ENCODE measurements at places on chromosomes 7 and 10.

DNA sequence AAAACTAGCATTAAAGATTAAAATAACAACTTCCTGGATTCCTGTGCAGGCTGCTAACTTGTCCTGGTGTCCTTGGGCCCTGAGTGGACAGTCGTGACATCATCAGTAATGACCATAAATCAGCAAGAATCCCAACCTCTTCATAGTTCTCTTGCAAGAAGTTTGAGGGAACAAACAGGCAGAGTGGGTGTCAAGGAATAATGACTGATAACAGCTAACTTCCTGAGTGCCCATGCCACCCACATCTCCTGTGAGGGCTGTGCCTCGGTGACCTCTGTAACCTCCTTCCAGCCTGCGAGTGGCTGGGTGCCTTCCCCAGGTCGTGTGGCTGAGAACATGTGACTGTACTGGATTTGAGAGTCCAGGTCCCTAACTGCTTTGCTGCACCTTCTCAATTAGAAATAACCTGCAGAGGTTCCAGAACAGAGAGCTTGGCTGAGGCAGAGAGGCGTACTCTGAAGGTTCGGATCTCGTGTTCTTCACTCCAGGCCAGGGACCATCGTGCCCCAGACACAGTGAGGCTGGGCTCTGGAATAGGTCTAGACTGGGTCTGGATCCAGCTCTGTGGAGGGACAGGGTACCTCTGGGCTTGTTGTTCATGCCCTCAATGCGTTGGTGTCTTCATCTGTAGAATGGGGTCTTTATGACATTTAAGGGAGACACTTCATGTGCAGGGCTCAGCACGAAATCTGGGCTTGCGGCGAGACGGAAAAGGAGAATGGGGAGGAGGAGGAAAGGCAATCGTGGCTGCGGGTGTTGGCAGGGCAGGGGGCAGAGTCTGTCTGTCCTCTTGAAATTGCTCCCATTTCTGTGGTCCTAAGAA lies 313.1 kb upstream of the ZNF32 start:
- DNase-seq: peak; percentile 83

DNA sequence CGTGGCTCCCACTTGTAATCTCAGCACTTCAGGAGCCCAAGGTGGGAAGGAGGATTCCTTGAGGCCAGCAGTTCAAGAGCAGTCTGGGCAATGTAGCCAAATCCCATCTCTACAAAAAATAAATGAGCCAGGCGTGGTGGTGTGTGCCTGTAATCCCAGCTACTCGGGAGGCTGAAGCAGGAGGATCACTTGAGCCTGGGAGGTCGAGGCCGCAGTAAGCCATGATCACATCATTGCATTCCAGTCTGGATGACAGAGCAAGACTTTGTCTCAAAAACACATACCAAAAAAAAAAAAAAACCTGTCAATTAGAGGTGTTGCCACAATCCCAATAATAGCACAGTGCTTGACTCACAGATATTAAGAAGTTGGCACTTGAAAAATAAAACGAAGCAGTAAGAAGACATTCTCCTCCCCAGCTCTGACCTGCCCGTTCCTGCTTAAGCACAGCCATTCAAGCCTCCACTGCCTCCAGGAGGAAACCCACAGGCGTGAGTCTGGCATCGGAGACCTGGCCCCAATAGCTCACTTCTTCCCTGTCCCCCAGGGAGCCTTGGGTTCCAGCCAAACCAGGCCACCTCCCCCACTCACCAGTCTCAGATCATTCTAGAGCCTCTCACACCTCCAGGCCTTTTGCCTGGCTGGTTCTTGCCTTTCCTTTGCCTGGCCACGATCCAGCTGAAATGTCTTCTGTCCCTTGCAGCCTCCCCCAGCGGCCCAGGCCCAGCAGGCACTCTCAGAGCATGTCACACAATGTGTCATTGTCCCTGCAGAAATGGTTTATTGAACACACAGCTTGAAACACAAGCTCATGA lies 45.3 kb upstream of the GTF2I start:
- no peak for DNase-seq

GRCh38 chr10:108850138-108850854 lies 1073.0 kb downstream of the XPNPEP1 start:
- peak; percentile 14 for DNase-seq

- no peak for DNase-seq
Observed at GRCh38 chr10:120583424-120584108, 126.5 kb downstream of the PLPP4 start.

- DNase-seq: peak; percentile 97
Observed at GRCh38 chr10:113087165-113088029, 137.3 kb downstream of the TCF7L2 start.

DNA sequence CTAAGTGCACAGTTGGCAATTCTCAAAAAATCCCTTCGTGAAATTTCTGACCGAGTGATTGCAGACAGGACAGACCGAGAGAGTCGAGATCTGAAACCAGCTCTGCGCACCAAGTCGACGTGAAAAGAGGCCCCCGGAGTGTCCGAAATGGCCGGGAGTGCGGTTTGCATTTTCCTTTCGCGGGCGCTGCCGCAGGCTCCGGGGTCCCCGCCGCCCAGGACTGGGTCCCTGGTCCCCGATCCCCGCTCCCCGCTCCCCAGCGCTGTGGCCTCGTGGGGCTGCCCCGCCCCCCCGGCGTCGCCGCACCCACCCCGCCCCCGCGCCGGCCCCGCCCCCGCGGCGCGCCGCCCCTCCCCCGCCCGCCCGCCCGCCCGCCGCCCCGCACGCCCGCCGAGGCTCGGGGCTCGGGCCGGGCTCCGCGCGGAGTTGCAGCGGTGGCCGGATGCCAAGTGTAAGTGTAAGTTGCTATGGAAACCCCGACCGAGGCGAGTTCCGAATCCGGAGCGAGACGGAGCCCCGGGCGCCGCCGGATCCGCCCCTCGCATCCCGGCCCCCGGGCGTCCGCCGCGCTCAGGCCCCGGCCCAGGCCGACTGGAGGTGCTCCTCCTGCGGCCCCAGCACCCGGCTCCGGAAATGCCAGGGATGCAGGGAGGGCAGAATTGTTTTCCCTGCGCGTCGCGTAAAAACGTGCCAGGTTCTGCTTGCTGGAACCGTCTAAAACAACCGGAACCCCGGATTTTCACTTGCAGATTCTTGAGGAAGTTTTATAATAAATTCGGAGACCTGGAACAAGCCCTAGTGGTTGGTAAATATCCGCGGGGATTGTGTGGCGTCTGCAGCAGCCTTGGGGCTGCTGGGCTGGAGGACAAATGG lies 4.6 kb downstream of the BMI1 start:
- DNase-seq: peak; percentile 37

DNA sequence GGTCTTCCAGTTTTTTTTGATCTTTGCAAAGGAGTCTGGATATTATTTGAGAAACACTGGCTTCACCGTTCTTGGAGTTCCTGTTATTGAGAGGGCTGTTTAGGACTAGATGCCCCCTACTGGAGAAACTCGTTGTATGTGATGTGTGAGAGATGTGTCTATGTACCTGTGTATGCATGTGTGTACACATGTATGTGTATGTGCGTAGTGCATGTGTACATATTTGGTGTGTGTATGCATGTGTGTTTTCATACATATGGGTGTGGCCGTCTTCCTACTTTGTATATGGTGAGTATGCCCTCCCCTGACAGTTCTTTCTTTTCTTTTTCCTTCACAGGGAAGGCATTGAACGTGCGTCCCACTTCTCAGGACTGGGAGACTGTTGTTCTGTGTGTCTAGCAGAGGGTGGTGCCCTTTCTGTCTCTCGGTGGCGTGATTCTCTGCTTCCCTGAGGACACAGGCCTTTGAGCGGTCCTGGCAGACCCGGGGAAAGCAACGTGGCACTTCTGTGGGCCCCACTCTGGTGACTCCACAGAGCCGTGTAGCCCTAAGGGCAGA lies 3.0 kb upstream of the CALHM3 start:
- peak; percentile 80 for DNase-seq

DNA sequence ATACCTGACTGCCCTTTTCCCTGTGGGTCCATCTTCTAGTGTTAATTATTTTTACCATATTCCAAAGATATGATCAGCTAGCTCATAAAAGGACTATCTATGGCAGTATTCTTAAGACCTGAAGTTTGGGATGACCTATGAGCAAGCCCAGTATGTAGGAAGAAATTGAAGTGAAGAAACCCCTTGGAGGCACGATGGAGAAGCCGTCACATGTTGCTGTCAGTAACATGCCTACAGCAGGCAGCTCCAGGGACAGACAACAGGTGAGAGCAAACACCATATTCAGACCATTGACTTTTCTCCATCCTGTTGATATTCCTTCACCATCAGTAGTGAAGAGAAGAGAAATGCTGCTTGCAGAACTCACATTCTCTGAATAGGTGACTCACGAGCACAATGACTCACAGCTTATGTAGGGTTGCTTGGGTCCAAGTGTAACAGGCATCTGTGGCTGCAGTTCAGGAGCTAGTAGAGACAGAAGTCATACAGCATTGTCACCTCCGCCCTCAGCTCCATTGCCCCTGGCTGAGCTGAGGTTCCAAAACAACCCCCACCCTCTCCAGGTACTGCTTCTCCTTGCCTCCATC lies 8.4 kb upstream of the LYZL2 start:
- DNase-seq: peak; percentile 57

- no peak for DNase-seq
Observed at GRCh38 chr10:392705-393037, 257.4 kb downstream of the ZMYND11 start.

DNA sequence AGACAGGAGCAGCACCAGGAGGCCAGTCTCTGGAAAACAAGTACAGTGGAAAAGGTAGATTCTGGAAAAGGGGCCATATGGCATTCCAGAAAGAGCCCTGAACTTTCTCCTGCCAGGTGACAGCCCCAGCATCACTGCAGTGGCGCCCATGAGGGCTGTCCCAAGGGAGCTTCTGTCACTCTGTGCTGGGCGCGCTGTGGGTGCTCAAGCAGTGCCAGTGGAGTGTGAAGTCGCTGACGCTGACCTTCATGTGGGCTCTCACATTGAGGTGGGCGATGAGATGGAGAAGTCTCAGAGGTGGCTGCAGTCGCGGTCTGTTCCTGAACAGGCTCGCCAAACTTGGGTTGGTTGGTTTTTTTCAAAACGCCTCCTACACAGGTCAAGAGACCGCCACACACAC lies 38.2 kb downstream of the FKBP6 start:
- no peak for DNase-seq

DNA sequence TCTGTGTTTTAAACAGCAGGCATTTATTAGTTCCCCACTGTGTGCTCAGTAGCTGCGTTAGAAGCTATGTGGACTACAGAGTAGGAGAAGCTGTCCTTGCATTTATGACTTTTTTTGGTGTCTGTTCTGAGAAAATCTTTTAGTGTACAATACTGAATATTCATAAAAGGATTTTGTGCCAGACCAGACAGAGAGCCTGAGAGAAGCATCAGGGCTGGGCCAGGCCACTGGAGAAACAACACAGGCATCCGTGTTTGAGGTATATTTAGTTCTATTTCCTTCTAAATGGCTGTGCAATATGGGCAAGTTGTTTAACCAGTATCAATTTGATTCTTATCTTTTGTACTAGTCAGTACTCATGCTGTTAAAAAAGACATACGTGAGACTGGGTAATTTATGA lies 182.8 kb downstream of the SH2D4B start:
- no peak for DNase-seq

- DNase-seq: no peak
Observed at GRCh38 chr7:87202705-87203104, 16.8 kb downstream of the TMEM243 start.

DNA sequence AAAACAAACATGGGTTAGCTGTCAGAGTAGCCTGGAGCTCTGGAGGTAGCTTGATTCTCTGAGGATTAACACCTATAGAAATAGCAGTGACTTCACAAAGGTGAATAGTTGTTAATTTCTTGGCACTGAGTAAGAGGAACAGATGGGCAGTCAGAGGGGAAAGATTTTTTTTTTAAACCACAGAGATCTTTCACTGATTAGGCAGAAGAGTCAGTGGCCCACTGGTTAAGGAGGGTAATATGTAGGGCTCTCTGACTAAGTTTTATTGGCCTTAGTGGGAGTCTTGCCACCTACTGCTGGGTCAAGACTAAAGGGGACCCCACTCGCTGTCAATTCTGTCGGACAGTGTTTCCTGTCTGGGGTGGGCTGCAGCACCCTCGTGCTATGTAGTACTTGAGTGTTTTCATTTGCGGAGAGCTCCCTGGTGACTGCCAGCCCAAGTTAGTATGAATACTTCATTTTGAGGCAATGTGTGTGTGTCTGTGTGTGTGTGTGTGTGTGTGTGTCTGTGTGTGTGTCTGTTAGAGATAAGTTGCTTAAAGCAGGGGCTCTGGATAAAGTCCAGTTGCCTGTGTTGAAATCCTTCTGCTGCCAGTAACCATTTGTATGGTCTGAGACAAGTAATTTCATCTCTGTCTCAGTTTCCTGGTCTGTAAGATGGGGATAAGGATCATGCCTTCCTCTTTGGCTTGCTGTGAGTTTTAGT lies 145.2 kb downstream of the ARID5B start:
- DNase-seq: no peak

All from inflammatory macrophage (primary cell).